ENCODE measurements at places on chromosomes 3 and 15. TPM values are rescaled to one million over a fixed set of nuclear protein-coding genes. Genes with fewer than 3 reads are reported as not detected.

The MRPL3 gene
- 69.3 TPM for total RNA-seq

The CCR9 gene
- total RNA-seq, result not detected

DNA sequence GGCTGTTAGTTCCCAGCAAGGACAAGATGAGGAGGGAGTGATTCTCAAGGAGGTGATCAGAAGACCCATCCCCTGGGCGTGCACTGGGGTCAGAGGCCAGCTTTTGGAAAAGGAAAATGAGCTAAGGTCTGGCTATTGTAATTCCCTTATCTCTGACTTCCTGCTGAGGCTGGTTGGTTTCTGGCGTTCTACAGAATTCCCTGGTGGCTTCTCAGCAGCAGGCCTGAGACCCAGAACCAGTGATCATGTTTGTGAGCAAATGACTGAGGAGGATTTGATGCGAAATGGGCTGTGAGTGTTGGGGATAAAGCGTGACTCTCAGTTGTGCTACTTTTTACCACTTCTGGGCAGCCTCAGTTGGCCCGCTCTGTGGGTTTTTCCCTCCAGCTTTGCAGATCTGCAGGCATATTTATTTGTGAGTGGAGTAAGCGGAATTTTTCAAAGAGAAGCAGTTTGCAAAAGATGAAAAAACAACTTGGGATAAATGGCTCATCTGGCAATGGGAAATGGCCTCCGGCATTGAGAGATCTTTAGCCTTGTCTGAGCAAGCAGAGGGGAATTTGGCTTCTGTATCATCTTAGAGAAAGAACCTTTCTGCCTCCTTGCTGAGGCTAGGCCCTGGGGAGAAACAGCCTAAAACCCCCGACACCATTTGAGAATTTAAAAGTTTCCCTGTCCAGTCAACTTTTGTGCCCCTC is 102.7 kb downstream of the SLCO3A1 start:
- no peak for DNase-seq

- DNase-seq, result no peak
Measured at GRCh38 chr15:59821286-59821685, 132.2 kb upstream of the BNIP2 start.

- no peak for DNase-seq
Measured at GRCh38 chr15:89416339-89417183, 79.8 kb downstream of the RHCG start.

The SPESP1 gene
- total RNA-seq, result 7.2 TPM

- peak; percentile 82 for DNase-seq
Measured at GRCh38 chr15:81155375-81156218, 21.5 kb downstream of the CFAP161 start.

The TP53BP1 gene
- 23.1 TPM for total RNA-seq

DNA sequence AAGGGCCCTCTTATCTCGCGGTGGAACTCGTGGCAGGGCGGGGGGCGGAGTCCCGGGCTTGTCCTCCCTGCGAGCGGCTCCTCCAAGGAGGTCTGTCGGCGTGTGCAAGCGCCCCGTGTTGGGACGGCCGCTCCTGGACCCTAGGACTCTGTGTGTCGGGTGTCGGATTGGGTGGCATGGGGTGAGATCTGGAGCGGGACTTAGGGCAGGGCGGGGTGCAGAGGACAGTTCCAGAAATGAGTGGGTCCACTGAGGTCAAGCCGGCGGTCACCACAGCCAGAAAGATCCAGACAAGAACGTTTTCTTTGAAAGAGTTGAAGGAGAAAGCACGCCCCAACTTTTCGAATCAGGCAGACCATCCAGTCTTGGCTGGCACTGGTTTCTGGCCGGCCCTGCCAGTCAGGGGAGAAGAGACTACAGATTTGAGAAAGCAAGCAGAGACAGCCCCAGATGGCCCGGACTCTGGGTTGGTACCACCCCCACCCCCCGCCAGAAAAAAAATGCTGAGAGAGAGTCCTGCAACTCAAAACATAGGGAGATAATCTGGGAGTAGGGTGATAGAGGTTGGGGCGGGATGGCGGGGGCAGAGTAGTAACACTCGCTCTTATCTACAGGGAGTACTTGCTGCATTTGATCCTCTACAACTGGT is 784 bp upstream of the CISH start:
- no peak for DNase-seq

DNA sequence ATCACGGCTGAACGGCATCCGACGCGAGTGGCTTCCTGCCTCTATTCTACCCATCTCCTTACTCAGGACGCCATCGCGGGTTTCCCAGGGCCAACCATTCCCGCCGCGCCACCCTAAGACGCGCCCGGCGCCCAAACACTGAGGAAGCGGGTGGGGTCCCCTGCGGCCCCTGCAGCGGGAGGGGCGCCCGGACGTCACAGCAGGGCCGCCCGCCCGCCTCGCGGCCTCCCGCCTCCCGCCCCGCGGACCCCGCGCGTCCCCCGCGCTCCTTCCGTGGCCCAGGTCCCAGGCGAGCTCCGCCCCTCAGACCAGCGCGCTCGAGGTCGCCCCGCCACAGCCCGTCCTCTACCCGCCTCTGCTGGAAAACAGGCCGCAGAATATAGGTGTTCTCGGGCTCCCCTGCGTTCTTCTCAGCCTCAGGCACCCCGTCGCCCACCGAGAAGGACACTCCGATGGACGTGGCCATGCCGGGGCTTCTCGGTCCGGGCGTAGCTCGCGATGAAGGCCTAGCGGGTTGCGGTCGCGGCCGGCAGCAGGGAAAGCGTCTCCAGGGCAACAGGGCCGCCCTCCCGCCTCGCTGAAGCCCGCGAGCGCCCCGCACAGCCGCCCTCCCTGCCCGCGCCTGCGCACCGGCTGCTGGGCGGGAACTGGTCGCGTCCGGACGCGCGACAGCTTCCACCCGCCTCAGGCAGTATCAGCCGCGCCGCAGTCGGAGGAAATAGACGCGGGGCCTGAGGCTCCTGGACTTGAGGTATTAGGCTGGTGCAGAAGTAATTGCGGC is at the start of gene DYNLT2B:
Gene DYNLT2B (minus strand): TSS at position 554 of the 781 bp plus-strand sequence. CDS start 88 bp downstream, at position 466.
- peak; percentile 81 for DNase-seq

DNA sequence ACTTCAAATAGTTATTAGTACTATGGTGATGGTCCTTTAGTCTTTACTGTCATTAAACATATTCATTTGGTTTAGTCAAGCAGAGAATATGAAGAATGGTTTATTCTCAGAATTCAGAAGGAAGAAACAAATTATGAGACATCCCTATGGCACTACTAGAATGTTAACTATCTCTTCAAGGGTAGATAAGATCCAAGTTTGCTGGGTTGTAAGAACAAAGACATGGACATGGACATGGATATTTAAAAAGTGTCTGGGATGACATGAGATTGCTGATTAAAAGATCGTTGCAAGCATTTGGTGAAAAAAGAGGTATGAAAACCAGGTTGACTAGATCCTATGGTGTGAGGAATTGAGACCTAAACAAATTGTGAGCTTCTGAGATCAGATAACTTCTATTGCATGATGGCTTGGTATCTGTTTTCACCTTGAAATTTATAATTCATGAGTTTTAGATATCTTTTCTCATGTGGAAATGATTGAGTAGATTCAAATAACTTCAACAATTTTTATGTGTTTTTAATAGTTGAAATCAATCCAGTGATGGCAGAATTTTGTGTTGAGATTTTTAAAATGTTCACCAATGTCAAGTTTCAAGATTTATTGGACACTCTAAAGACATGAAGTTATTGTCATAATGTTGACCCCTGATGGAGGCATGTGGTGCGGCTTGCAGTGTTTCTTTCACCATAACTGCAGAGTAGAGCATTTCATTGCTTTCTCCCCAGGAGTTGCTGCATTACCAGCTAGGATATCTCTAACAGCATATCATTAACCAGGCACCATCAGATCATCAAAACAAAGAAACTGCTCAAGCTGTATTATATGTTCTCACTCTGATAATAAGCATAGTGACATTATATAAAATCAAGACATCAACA is 72.6 kb downstream of the NAALADL2 start:
- DNase-seq, result no peak

DNA sequence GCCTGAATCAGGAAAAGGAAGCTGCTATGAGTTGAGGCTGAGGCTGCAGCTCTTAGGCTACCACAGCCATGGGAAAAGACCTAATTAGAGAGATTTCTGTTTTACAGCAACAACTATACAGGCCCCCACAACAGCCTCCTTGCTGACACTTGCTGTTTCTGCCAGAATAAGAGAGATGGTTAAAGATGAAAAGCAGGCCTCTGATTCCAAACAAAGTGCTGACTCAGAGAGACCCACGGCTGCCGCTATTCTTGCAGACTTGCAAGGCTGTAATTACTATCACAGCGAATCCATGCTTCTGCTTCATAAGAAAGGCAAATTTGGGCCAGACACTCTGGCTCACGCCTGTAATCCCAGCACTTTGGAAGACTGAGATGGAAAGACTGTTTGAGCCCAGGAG is 41.8 kb downstream of the MCF2L2 start:
- DNase-seq, result no peak
